ENCODE measurements at places on chromosomes 3 and 15.

GRCh38 chr3:122916084-122916483 lies 111.5 kb downstream of the SEMA5B start:
- no peak for DNase-seq

DNA sequence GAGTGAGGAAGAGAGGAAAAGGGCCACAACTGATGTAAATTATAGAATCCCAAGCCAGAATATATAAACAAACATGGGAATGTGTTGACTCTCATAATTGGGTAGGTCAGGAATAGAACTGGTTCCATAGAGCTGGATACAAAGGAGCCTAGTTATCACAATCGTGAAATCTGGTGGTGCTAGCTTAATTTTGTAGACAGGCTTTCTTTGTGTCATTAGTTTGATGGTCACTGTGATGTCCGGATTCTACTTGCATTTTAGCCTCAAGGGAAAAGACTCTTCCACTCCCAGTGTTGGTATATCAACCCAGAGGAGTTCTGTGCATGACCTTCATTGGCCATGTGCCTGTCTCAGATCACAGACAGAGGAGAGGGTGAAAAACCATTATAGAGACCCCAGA lies 81.8 kb downstream of the NLGN1 start:
- DNase-seq, result no peak

DNA sequence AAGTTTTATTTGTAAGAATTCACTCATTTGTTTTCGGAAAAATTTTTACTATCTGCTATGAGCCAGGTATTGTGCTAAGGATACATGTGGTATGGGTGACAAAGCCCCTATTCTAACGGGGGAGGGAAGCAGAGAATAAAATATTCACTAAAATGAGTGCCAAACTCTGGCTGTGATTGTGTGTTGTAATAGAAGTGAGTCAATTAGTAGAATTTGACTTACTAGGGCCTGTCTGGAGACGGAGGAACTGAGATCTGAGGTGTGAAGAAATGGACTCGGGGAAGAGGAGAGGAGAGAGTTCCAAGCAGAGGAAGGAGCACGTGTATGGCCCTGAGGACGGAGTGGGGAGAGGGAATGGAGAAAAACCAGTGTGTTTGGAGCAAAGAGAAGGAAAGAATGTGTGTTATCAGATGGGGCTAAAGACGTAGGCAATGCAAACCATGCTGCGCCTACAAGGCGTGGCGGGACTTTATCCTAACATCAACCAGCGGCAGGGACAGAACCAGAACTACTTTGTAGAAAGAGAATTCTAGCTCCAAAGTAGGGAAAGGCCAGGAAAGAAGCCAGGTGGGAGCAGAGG lies 89.1 kb downstream of the OSBPL10 start:
- DNase-seq, result no peak

- DNase-seq, result no peak
These were observed 53.4 kb upstream of the VILL start for GRCh38 chr3:37937156-37937555.

GRCh38 chr15:32688151-32688639 lies 29.6 kb upstream of the GREM1 start:
- DNase-seq, result no peak

DNA sequence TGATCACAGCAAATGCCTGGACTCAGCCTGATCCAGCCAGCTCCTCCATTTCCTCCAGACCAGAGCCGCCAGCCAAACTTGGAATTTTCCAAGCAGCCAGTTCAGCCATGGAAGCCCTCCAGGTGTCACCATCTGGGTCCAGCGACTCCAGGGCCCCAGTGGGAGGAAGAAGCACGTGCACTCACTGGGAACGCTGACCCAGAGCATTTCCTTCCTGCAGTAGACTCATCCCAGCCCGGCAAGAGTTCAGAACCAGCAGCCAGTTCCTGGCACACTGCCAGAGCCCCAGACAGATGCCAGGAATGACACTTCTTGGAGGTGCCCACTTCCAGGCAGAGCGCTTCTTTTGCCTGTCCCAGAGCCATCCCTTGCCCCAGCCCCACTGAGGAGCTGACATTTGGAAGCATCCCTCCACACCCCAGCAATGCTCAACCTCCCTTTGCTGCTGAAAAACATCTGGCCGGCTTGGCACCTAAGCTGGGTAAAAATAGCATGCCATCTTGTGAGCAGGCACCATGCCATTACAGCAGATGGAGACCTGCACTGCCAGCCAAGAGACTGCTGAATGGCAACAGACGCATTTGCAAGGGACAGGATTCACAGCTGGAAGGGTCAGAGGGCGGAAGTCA lies 460.3 kb upstream of the PROK2 start:
- no peak for DNase-seq

- DNase-seq, result no peak
These were observed 774.7 kb upstream of the ROBO1 start for GRCh38 chr3:80542456-80542855.

DNA sequence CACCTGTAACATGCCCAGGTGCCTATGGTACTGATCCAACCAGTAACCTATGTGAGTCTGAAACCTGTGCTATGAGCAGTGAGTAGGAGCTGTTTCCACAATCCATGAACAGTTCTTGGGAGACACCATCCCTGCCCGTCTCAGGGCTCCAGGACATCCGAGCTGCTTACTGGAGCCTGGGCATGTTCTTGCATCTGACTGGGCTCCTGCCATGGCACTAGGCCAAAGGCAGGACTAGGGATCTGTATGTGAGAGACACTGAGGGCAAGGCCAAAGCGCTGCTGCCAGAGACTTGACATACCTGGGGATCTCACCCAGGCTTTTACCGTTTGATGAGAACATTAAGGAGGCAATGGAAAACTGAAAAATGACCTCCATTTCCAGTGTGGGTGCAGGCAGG lies 59.8 kb downstream of the WDR76 start:
- no peak for DNase-seq

GRCh38 chr15:40702077-40702476 lies 7.1 kb downstream of the RAD51 start:
- no peak for DNase-seq

DNA sequence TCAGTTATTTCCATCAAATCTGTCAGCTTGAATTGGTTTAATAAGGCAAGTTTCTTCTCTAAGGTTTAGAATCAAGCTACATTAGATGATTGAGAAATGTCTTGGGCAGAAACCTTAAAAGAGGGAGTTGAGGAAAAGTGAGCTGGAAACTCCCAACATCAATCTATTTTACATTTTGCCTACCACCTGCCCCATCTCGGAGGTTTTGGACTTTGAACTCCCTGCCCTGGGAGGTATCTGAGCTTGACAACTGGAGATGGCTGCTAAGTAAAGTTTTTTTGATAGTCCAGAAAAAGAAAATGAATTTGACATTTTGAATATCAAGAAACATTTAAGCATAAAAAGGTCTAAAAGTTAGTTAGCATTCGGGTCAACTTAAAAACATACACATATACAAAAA lies 234.2 kb downstream of the NFKBIZ start:
- no peak for DNase-seq

- no peak for DNase-seq
These were observed 73.2 kb downstream of the STAG1 start for GRCh38 chr3:136678981-136679380.

GRCh38 chr3:16888785-16889607 lies 4.2 kb downstream of the PLCL2 start:
- no peak for DNase-seq

GRCh38 chr3:187327845-187328244 lies 36.3 kb upstream of the MASP1 start:
- DNase-seq, result no peak

- no peak for DNase-seq
These were observed 101.8 kb upstream of the ARL6 start for GRCh38 chr3:97662762-97663161.

DNA sequence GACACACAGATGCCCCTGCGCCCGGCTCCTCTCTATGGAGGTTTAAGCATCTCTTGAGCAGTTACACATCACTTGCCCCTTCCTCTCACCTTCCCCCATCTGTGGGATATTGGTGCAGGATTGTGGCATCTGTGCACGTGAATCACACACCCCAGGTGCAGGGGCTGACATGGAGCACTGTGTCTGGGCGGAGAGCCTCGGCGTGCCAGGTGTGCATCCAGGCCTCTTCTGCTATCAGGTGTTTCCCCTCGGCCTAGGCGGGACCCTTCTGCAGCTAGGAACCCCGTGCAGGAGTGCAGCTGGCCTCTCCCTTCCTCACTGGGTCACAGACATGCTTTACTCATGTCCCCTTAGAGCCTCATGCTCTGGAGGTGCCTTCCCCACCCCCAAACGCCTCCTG lies 33.4 kb upstream of the MUC13 start:
- DNase-seq, result no peak

DNA sequence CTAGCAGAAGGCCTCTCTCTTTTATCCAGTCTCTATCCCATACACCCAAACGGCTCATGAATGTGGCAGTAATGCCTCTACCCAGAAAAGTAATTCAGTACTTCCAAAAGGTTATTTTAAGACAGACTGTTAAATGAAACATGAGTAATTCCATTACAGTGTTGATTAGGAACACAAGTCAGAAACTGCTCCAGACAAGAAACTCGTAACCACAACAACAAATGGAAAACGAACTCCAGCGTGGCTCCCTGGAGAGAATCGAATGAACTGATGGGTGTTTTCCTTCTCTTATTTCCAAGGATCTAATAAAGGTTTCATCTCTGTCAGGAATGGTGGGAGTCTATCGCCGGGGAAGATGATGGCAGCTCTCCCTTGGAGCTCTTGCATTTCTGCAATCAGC lies 228.4 kb downstream of the MAGI1 start:
- no peak for DNase-seq

DNA sequence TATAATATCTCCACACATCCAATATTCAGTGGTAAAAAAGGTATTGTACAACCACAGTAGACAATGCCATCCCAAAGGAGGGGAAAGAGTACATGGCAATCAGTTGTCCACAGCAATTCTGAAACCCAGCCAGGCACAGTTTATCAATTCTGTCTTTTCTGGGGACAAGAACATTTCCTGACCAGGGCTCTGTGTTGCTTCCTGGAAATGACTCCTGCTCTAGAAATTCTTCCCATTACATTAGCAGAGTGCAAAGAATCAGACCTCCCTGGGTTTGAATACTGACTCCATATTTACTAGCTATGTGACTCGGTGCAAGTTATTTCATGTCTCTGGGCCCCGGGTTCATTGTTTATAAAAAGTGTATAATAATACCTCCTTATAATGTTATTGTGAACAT lies 220.4 kb upstream of the CFAP20DC start:
- DNase-seq, result no peak

GRCh38 chr15:80242132-80242769 lies 9.8 kb downstream of the CTXND1 start:
- DNase-seq, result no peak

- no peak for DNase-seq
These were observed 491.1 kb downstream of the FHIT start for GRCh38 chr3:60760145-60760544.

DNA sequence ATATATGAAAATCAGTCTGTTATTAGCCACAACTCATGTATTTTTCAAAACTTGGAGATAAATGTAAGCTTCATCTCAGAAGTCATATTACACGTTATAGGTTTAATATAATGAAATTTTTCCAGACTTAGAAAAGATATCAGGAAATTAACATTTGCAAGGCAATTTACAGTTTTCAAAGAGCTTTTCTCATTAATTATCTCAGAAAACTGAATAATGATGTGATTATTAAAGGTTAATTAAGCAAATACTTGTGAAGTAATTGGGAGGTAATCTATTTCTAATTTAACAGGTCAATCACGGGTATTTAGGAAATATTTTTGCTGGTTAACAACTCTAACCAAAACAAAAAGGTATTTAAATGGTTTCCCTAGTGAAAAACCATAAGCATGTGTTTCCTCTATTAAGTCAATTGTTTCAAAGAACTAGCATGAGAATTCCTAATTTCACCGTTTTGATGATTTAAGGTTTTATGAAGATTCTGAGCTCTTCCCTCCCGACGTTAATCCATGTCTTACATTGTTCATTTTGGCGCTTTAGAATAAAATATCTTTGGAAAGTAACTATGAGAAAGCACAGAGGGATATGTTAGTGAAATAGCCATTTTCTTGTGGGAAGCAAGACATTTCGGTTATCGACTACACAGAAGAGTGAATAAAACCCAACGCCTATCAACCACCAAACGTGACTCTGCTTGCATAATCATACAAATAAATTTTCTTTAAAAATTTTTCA lies 1.5 kb upstream of the NEO1 start:
- no peak for DNase-seq

GRCh38 chr3:59782664-59783063 lies 732.8 kb upstream of the CFAP20DC start:
- DNase-seq, result no peak

- no peak for DNase-seq
These were observed 66.0 kb downstream of the DCUN1D1 start for GRCh38 chr3:182914341-182914740.

- DNase-seq, result no peak
These were observed 96.3 kb upstream of the P2RY1 start for GRCh38 chr3:152738656-152739055.

GRCh38 chr15:33158366-33158765 lies 36.1 kb downstream of the FMN1 start:
- DNase-seq, result no peak

- DNase-seq, result no peak
These were observed 141.1 kb downstream of the GHSR start for GRCh38 chr3:172307141-172307560.

DNA sequence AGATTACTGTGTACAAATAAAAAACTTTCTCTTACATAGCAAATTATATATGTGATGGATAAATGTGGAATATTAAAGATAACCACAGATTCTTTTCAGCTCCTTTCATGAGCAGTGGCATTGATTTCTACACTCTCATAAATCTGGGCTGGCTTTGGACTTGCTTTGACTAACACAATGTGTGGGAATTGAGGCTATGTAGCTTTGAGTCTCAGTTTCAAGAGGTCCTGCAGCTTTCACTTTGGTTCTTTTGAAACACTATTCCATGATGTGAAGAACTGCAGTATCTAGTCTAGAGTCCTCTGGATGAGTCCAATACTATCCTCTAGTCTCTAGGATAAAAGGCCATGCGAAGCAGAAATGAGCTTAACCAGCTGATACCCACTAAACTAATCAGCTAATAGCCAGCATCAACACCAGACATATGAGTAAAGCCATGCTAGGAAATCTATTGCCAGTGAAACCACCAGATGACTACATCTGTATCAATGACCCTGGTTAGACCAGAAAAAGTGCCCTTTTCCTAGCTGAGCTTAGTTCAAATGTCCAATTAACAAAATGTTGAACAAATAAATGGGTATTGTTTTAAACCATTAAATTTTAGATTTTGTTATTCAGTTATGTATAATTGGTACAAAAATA lies 274.9 kb upstream of the ZPLD1 start:
- DNase-seq, result no peak

DNA sequence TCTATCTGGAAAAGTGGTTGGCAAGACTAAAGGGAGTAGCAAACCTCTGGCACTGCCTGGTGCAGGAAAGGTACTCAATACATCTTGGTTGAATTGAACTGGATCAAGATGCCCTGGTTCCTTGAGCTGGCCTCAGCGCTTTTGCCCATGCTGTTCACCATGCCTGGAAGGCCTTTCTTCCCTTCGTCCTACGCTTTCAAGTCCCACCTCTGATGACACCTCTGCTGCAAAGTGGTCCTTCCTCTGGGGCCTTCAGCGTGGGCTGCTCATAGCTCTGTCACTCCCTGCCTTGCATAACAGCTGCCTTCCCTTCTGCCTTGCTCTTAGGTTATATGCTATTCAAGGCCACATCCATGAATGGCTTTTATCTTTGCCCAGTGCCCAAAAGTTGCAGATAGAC lies 23.0 kb downstream of the ITGA11 start:
- DNase-seq, result no peak

GRCh38 chr15:75348562-75349350 lies 1.9 kb downstream of the NEIL1 start:
- DNase-seq, result no peak
